ENCODE measurements at places on chromosomes 3 and 15. TPM values are rescaled to one million over a fixed set of nuclear protein-coding genes. Genes with fewer than 3 reads are reported as not detected.
A peak's percentile ranks its signal among the peaks of the same experiment; 100 is the strongest.

DNA sequence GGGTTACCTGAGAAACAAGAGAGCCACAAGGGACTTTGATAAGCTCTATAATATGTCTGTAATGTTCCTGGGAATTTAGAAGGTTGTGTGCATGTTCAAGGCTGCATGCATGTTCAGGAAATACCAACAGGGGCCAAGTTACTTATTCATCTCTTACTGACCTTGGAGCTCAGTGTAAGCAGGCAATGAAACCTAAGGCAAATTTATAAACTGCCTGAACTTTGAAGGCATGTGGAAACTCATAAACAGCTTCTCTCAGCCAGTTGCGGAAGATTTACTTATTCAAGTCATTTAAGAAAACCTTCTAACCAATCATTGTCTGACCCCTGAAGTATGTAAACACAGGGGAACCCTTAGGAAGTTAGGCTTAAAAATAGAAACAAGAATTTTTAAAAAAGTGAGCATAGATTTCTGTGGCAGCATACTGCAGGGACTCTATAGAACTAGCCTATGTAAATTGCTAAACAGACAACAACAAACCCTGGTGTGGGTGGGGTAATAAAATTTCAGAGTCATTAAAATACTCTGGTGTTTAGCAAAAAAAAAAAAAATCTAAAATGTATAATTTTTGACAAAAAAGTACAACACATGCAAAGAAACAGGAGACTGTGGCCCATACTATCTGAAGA lies 57.2 kb downstream of the SLC15A2 start:
- DNase-seq: no peak

Gene ZNF662
- total RNA-seq: 1.4 TPM

Gene SEMA3B
- 13.3 TPM for total RNA-seq

Gene DAZL
- not detected for total RNA-seq

Gene SH2D7
- not detected for total RNA-seq

GRCh38 chr3:64878362-64878761 lies 190.6 kb upstream of the ADAMTS9 start:
- peak; percentile 42 for DNase-seq

DNA sequence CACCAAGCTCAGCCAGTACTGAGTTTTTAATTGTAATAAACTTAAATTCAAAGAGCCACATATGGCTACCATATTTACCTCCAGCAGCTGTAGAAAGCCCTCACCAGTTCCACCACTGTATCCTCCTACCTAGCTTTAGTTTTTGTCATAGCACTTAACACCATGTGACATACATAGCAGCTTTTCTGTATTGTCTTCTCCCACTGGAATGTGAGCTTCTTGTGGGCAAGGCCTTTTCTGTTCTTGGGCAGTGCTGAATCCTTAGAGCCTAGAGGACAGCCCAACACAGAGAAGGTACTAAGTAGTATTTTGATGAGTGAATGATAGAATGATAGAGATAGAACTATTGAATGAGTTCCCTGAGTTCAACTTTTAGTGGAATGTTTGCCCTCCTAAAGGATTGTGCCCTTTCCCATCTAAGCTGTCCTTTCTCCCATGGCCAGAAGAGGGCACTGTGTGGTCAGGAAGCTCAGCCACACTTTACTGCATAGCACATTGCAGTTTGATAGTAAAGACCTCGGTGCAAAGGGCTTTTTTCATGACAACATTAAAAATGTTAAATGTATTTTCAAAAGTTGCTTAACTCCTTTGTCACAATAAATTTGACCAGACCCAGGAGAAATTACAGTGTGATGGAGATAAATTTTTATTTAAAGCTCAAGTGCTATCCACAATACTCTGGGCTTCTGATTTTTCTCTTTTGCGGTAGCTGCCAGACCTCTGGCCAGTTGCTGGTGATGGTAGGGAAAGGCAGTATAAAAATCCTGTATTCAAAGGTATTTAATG lies 115.8 kb downstream of the GHSR start:
- DNase-seq: peak; percentile 70

GRCh38 chr15:77500989-77501388 lies 80.3 kb downstream of the HMG20A start:
- peak; percentile 51 for DNase-seq

DNA sequence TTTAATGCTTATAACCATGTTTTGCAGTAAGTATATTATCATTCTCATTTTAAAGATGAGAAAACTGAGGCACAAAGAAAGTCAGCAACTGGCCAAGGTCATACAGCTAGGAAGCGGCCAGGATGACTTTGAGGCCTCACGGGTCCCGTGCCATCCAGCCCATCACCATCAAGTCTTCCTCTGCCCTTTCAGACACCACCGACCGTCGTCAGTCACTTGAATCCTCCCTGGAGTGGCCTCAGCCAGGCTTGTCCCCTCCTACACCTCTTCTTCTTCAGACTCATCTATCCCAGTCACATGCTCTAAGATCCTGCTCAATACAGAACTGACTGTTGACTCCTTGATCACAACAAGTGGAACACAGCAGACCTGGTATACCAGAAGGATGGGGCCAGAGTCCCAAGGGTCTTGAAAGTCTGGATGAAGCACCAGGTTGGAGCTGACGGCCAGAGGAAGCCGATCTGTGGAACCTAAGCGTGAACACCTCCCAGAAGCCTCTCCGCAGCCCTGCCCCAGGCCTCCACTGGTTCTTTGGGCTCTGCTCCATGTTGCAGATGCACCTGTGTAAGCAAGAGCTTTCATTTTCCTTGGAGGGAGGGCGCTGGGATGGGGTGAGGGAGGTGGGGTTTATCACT lies 22.1 kb downstream of the ITGA11 start:
- no peak for DNase-seq

DNA sequence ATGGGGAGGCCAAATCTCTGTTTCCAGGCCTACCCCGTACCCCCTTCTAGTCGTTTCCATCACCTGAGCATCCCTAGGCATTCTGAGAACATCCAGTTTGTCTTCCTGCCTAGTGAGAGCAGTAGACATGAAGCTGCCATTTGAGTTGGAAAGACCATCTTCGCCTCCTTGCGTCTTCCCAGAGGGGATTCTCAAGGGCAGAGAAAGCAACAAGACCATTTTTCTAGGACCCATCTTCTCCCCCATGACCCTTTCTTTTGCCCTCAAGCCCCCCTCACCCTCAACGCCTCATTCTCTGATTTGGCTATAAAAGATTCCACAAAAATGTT lies 148.7 kb upstream of the BHLHE40 start:
- DNase-seq: no peak

Gene CLSTN2
- not detected for total RNA-seq

- DNase-seq: no peak
Observed at GRCh38 chr3:190911382-190911781, 48.9 kb upstream of the GMNC start.

DNA sequence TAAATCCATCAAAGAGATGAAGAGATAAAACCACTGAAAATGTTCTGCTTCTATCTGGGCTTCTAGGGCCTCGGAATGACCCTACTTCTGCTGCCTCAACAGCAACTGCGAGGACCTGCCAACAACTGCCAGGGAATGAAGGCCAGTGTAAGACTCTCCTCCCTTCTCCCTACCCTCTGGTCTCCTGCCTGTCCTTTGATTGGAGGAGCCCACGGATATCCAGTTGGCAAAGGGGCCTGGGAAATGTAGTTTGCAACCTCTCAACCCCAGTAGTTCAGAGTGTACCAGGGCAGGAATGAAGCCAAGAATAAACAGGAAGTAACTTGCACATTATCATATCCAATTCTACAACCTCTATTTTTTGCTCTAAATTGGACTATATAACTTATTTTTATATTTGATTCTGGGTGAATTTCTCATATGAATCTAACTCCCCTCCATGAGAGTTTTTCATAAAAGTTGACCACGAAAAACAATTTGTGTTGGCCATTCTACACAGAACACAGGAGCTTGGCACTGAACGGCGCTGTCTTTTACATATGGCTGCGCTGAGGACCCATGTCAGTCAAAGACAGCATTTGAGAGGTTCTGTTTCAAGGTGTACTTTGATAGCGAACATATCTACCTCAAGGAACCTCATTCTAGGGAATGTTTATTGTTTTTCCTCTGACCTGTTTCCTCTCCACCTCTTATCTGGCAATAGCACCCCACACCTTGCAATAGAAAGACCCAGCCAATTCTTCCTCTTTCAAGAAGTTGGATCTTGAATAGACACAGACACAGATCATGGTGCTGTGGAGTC lies 91.1 kb upstream of the RNF7 start:
- peak; percentile 44 for DNase-seq

DNA sequence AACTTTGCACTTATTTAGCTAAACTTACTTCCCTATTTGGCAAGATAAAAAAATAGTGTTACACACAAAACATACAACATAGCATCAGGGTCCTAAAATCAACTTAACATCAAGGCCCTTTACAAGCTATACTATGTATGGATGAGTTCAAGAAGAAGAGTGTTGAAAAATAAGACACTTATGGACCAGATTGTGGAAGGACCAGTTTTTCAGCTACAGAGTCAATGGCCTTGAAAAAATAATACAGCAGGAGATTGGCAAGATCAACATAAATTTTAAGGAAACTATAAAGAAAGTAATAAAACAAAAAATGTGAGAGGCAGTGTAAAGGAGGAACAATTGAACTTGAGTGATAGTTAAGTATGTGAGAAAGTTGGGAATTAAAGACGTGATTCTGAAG lies 66.3 kb upstream of the BBX start:
- DNase-seq: no peak

DNA sequence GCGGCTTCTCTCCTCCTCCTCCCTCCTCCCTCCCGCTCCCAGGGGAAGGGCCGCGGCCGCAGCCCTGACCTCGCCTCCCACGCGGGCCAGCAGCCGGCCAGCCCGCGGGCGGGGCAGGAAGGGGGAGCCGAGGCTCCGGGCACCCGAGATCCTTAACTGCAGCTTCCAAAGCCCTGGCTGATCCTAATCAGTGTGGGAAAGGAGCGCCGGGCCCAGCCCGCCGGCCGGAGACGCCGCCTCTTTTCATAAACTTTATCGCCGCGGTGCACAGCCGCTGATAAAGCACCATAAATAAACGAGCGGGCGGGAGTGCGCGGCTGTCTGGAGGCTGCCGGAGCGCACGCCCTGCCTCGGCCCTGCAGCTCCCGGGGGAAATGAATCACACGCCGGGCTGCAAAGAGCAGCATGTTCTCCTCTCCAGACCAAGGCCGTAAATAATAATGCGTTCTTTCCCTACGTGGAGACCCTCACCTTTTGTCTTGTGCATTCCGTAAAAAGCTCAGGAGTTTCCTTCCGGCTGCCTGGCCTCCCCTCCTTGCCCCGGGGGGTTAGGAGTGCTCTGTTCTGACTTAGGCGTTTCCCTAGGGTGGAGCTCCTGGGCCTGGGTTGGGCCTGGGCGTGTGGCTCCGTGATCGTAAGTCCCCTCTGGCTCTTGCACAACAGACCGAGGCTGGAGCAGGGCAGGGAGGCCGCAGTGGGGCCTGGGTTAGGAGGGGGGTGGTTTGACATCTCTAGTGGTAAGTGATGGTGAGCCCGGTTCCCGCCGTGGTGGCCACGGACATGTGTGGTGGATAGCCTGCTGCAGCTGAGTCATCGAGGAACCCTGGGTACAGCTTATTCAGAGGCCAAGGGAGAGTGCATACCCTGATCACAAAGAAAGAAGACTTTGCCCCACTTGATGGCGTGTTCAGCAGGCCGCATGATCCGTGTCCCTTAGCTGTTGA lies 132.6 kb upstream of the HES1 start:
- peak; percentile 98 for DNase-seq

Gene C3orf20
- not detected for total RNA-seq

DNA sequence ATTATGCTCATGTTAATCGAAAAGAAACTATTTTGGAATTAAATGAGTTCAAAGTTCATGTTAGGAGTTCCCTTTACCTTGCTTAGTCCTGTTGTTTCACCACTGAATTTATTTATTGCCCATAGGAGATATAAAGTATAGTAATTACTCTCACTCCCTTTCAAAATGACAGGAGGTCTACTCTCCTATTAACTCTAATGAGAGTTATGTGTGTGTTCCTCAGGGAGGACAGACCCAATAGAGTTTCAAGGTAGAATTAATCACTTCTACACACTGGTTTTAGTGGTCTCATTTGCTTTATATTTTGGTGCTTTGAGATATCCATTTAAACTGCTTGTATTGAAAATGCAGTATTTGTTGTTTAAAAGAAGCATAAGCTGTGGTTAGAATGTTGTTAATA lies 398.9 kb downstream of the NLGN1 start:
- DNase-seq: no peak

Gene FHIT
- 0.22 TPM for total RNA-seq

DNA sequence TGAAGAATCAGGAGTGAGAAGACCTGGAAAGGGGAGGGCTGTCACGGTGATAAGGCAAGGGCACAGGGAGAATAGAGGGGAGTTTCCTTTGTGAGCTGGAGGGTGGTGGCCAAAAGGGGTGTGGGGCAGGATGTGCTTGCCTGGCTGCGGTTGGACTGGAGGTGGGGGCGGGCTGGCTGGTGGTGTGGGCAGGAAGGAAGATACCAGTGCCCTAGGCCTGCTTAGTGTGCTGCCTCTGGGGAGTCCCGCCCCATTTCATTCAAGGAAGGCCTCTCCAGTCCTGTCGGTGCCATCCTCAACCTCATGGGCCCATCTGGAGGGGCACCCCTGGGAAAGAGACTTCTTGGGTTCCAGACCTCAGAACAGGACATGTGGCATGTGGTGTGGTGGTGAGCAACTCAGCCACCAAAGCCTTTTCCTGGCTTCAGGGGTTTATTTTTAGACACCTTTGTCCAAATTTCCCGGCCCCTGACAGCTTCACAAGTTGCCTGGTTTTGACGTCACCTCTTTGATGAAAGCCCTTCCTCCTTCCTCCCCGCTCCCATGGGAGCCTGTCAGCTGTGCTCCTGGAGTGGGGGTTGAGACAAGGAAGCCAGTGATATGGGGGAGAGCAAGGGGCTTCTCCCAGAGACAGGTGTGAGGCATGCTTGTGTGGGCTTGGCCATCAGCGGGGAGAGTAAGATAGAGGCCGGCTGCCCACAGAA lies 15.6 kb downstream of the TEX264 start:
- peak; percentile 59 for DNase-seq

Gene TYRO3
- total RNA-seq: 7.5 TPM

GRCh38 chr3:54853573-54854404 lies 74.1 kb downstream of the LRTM1 start:
- peak; percentile 84 for DNase-seq

DNA sequence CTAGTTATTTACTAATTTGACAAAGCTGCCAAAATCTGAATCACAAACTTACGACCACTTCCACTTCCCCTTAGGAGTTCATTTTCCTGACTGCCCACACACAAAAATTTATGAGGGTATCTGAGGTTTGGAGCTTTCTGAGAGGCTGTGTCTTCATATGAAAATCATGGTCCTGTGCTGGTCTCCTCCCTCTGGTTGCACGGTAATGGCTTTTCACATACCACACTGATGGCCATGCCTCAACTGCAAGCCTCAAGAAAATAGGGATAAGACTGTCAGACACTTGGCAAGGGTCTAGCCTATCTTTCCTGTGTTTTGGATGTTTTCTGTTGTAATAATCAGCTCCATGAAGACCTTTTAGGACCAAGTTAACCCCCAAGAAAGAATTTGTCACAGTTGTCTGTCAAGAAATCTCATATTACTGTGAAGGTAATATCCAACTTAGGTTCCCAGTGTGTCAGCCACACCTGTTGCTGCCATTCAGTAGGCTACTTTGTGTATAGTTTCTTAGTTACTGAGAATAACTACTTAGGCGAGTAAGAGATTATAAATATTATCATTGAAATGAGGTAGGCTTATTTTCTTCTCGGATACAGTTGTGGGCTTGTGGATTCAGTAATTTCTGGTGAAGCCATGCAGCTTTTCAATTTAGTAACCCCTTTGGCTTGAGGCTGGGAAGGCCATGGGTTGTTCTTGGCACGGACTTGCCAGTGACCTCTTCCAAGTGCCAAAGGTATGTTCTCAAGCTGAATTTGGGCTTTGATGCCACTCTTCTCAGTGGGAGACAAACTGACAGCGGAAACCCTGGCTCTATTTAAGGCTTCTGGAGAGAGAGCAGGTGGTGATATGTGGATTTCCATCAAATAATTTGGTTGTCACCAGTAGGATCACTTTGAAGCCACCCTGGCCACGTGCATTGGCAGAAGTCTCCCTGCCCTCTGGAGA lies 101.1 kb downstream of the RYR3 start:
- no peak for DNase-seq

Measured in GM23248 (cell line).